ENCODE measurements at places on chromosomes 16 and 17.
A peak's percentile ranks its signal among the peaks of the same experiment; 100 is the strongest.

DNA sequence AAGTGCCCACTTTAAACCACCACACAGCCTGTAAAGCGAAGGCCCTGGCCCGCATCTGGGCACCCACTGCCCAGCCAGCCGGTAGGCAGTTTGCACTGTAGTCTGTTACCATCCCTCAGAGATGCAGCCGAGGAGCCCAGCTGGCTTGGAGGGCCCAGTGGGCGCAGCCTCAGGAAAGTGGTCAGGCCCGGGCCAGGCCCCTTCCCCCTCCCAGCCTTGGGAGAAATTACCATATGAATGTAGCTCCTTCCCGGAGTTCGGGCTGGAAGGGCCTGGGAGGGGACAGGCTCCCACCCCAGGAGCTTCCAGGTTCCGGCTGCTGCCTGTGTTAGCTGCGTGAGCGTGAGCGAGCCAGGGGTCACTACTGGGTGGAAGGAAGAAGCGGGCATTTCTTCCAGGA lies 325.4 kb downstream of the SEC14L1 start:
- no peak for DNase-seq

- DNase-seq: no peak
Observed at GRCh38 chr16:12474806-12475410, 328.8 kb downstream of the CPPED1 start.

GRCh38 chr17:64158406-64158805 lies 28.5 kb upstream of the ERN1 start:
- no peak for DNase-seq

DNA sequence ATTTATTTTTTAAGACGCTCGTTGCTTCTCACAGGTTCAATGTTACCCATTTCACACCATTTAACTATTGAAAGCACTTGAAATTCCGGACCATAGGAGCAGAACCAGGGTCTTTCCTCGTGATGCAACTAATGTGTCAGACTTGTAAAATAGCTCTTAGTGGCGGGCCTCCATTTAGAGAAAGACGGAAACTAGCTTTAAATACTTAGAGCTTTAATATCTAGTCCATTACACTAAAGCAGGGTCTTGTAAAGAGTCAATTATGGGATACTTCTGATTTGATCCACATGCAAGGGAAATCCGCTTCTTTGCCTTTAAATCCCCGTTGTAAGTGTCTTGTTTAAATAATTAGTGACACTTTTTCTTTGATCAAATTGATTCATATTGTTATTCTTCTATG lies 56.6 kb downstream of the NACA2 start:
- DNase-seq: no peak

DNA sequence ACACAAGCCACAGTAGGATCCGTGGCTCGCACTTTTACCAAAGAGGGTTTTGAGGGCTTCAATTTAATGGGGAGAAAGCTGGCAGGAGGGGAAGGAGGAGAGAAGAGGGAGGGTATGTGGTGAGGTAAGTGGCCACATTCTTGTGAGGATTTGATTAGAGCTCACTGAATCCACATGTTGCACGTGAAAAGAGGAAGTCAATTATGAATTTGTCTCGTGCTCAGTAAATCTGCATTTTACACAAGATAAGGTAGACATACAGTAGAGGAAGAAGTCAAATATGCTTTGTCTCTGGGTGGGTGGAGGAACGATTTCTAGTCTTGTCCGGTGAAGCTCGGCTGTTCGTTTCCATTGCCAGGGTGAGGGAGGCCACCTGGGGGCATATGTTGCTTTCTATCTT lies 862 bp downstream of the ZNF232 start:
- DNase-seq: no peak

GRCh38 chr16:25097276-25097975 lies 14.1 kb upstream of the LCMT1 start:
- peak; percentile 59 for DNase-seq

DNA sequence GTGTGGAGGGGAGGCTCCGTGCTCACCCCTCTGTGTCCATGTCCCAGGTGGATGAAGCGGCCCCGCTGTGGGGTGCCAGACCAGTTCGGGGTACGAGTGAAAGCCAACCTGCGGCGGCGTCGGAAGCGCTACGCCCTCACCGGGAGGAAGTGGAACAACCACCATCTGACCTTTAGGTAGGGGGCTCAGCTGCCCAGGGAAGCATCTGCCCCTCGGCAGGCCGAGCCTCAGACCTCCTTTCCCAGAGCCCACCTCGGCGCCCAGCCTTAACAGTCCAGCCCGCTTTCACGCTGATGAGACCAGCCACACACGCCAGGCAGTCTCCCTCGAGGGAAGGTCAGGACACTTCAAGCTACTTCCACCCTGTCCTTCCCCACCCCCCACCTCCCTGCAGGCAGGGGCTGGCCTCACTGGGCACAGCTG lies 12.7 kb downstream of the MMP15 start:
- DNase-seq: no peak

DNA sequence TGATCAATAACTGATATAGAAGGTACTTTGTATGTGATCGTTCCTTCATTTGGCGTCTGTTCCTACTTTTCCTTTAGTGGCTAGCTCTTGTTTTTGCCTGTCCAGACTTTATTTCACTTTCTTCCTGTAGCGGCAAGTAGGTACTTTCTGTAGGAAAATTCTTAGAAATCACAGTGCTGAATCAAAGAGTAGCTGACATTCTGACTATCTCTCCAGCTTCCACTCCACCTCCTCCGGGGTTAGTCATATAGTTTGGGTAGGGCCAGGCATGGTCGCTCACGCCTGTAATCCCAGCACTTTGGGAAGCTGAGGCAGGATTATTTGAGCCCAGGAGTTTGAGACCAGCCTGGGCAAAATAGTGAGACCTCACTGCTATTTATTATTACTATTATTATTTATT lies 29.9 kb upstream of the PAFAH1B1 start:
- no peak for DNase-seq

DNA sequence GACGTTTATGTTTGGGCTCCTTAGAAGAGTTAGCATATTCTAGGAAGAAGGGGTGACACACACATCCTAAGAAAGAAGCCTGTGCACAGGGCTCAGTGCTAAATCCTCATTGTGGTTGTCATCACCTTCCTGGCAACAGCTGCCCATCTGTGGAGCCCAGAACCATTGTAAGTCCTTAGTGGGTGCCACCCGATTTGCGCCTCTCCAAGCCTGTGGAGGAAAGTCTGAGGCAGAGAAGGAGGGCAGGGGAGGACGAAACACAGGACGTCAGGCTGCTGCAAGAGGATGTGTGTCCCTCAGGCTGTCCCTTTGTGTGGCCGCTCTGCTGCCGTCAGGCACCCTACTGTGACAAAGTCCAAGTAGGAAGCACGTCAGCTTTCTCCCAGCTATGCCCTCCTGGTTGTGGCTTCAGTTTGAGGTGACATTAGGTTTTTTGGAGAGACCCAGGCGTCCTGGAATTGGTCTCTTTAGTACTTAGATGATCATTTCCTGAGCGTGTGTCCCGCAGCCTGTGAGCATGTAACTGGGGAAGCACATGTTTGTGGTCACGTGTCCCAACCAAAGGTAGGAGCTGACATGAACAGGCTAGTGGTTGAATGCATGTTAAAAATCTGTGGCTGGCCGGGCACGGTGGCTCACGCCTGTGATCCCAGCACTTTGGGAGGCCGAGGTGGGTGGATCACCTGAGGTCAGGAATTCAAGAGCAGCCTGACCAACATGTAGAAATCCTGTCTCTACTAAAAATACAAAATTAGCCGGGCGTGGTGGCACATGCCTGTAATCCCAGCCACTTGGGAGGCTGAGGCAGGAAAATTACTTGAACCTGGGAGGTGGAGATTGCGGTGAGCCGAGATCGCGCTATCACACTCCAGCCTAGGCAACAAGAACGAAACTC lies 10.7 kb downstream of the CLUAP1 start:
- no peak for DNase-seq

DNA sequence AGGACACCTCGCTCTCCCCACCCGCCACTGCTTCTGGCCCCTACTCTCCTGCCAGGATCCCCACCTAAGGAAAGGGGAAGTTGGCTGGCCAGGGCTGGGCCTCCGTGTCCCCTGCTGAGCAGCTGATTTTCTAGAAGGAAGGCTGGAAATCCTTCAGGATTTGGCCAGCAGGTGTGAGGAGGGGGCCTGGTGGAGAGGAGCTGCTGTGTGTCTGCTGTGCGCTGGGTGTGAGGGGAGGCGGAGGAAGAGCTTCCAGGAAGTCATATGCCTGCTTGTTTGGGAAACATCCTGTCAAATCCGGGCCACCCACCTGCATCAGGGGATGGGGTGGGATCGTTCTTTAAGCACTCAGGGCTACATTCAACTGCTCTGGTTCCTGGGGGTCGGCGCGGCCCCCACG lies 28.6 kb downstream of the TPSG1 start:
- DNase-seq: no peak

DNA sequence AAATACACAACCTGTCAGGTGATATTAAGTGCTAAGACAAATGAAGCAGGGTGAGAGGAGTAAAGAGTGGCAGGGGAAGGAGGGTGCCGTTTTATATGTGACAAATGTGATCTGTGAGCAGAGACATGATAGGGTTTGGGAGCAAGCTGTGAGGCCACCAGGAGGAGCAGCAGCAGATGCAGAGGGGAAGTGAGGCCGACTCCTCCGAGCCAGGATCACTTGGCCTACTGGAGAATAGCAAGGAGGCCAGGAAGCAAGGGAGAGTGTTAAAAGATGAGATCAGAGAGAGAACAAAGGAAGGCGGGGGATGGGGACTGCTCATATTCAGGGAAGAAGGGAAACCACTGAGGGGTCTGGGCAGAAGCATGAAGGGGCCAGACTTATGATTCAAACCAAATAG lies 129.4 kb downstream of the TANGO6 start:
- DNase-seq: no peak

DNA sequence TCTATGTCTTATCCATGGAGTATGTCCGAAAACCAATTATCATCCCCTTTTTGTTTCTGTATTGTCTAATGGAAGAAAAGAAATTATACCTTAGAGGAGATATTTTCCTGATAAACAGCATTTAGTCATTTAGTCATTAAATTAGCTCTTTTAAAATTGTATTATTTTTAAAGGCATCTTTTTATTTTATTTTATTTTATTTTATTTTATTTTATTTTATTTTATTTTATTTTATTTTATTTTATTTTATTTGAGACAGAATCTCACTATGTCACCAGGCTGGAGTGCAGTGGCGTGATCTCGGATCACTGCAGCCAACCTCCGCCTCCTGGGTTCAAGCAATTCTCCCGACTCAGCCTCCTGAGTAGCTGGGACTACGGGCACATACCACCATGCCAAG lies 559.1 kb downstream of the CDH13 start:
- DNase-seq: no peak

- no peak for DNase-seq
Observed at GRCh38 chr16:2919511-2920255, 8.0 kb downstream of the FLYWCH1 start.

DNA sequence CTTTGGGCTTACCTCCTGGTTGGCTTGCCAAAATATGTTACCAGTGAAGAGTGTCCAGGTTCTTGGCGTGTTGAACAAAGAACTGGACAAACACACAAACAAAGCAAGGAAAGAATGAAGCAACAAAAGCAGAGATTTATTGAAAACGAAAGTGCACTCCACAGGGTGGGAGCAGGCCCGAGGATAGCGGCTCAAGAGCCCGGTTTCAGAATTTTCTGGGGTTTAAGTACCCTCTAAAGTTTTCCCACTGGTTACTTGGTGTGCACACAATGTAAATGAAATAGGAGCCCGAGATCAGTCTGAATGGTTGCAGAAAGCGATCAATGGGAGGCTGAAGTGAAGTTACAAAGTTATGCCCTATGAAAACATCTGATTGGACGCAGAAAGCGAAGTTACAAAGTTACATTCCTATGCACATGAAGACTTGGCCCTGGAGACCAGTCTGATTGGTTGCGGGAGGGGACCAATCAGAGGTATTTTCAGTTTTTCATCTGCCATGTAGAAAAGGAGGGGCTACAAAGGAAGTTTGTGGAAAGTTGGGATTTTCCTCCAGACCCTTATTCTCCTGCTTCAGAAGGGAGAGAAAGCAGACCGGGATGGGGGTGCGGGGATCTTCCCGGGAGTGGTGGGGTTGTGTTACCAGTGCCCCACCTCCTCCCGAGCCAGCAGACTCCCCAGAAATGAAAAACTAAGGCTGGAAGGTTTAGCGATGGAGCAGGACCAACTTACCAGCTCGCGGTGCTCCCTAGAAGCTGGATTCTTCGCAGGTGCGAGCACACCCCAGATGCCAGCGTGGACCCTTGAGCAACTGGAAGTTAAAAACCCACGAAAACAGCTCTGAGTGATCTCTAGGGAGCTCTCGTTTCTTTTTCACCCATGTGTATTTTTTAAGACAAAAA lies at the start of gene SLFN12:
SLFN12 (minus strand) TSS at position 325 of the 899 bp plus-strand sequence. CDS start 9,472 bp downstream, outside the sequence.
- no peak for DNase-seq

GRCh38 chr16:67301080-67301782 lies 21.9 kb downstream of the PLEKHG4 start:
- DNase-seq: no peak

DNA sequence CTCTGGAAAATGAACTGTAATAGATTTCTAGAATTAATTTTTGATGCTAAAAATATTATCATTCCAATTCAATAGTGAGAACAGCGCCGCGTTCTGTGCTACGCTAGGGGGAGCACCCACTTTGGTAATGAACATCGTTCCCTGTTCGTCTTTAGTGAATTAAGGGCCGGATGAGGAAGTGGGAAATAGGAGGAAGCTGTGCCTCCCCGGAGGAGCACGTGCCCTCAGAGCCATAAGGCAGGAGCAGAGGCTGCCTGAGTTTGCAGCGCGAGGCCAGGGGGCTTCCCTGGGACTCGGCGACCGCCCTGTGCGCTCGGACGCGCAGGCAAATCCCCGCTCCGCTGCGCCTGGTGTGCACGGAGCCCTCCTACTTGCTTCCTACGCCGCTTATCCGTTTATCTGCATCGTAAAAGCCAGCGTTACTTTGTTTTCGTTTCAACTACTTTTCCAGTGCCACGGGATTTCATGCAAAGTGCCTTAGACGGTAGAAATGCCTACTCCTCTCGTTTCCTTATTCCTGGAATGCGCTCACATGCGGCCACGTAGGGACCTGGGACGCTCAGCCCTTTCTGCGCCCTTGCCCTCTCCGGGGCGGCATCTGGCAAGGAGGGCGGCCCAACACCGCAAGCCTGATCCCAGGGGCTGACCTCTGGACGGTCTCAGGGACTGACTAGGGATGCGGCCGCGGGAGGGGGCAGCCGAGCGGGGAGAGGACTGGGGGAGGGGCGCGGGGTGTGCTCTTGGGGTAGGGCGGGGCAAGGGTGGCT lies 76.4 kb downstream of the KCNJ12 start:
- DNase-seq: no peak

- no peak for DNase-seq
Observed at GRCh38 chr17:63911657-63912100, 621 bp upstream of the CSHL1 start.
